ENCODE measurements at places on chromosomes 2 and 18.
A peak's percentile ranks its signal among the peaks of the same experiment; 100 is the strongest.

- H3K27me3 ChIP-seq: no peaks in the 10 kb centered on the region
- DNase-seq: no peak
- H3K4me3 ChIP-seq: no peak overlapping the region
- H3K27ac ChIP-seq: no peak overlapping the region
Measured at GRCh38 chr2:76895469-76895868, 626.7 kb downstream of the LRRTM4 start.

DNA sequence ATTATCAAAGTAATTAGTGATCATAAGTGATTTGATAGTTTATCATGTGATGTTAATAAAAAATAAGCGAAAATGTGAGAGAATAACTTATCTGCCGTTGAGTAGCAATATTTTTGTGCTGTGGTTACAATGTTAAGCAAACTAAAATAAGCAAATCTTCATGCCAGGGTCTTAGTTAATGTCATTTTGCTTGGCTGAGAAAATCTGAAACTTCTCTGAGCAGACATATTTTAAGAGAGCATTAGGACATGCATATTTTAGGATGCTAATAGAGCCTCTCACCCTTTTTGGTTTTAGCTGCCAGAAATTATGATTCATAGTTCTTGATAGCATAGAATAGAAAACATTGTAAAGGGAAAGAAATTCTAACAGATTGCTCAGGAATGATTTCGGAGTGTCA is 233.5 kb upstream of the ZEB2 start:
- H3K4me1 ChIP-seq: no peaks in the 10 kb centered on the region
- no peak for DNase-seq
- H3K36me3 ChIP-seq: no peaks in the 10 kb centered on the region
- H3K27ac ChIP-seq: no peak overlapping the region

GRCh38 chr2:165067643-165068486 is 112.5 kb upstream of the SLC38A11 start:
- H3K27me3 ChIP-seq: no peaks in the 10 kb centered on the region
- no peaks in the 10 kb centered on the region for H3K36me3 ChIP-seq
- no peaks in the 10 kb centered on the region for H3K4me1 ChIP-seq
- peak overlapping the region; percentile 46 for H3K4me3 ChIP-seq
- H3K27ac ChIP-seq: no peak overlapping the region

GRCh38 chr18:45635893-45636509 is 20.7 kb downstream of the SLC14A2 start:
- H3K27me3 ChIP-seq: 0 out of 2 replicates have a peak, but pooled peaks cover 5% of the 10 kb centered on the region
- H3K36me3 ChIP-seq: no peaks in the 10 kb centered on the region
- no peak overlapping the region for H3K4me3 ChIP-seq
- peaks cover 18% of the 10 kb centered on the region for H3K4me1 ChIP-seq

DNA sequence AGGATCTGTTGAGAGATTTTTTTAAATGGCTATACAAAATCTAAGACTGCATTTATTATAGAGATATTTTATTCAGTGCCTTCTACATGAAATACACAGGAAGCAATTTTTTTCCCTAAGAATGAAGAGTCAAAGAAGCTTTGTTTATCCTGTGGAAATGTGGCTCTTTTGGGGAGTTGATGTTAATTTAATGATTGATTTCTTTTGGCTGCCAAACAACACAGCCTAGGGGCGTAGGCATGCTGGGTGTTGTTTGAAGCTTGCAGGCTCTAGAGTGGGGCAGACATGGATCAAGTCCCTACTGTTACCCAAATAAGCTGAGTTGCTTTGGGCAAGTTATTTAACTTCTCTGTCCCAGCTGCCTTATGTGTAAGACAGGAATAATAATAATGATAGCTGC is 21.1 kb upstream of the PLEK start:
- no peaks in the 10 kb centered on the region for H3K4me1 ChIP-seq
- H3K27me3 ChIP-seq: peaks cover 33% of the 10 kb centered on the region
- no peaks in the 10 kb centered on the region for H3K36me3 ChIP-seq
- H3K4me3 ChIP-seq: no peak overlapping the region
- no peak overlapping the region for H3K27ac ChIP-seq

Data from GM23248 (cell line).